NCI-H524 treated with DMSO at 0.1 percent for 48 hours (cell line): ENCODE measurements at places on chromosomes 5 and 9.

GRCh38 chr5:18270635-18271338, 636.5 kb downstream of the TAF11L14 start:
- DNase-seq = no peak

DNA sequence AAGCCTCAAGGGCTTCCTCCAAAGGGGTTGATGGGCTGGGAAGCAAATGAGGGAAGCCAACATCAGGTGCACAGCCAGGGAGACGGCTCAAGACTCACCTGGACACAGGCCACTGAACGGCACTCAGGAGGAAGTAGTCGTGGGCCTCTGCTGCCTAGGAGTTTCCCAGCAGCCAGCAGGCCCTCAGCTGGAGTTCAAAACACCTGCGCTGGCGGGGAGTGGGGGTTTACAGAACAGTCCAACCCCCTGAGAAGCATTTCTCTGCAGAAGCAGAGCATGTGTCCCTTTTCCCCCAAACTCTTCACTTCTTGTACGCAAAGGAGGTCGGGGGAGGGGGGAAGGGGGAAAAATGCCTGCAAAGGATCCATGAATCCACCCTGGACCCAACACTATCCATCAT, 2.3 kb downstream of the WHRN start:
- no peak for DNase-seq

GRCh38 chr9:18396102-18396728, 77.7 kb upstream of the ADAMTSL1 start:
- no peak for DNase-seq

GRCh38 chr5:5699062-5699461, 276.6 kb downstream of the ICE1 start:
- DNase-seq = no peak

- DNase-seq = no peak
These were observed 4.9 kb downstream of the AKNA start for GRCh38 chr9:114382699-114383520.

DNA sequence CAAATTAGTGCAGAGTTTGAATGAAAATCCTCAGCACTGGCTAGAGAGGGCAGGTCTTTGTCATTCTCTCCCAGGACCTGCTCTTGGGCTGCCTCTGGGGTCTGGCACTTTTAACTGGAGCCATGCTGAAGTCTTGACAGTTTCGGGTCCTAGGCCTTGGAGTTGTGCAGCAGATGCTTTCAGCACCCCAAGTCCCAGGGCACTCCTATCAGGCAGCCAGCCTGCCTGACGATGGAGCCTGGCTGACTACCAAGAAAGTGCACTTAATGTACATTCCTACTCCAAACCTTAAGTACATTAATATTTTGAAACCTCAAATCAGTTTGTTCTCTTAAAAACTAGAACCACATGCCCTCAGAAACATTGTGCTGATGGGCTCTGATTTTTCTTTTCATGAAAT, 69.3 kb upstream of the CXCL14 start:
- no peak for DNase-seq

- no peak for DNase-seq
These were observed 545.3 kb upstream of the PTPRD start for GRCh38 chr9:11158063-11158462.
